ENCODE measurements at places on chromosomes 3 and 15. TPM values are rescaled to one million over a fixed set of nuclear protein-coding genes. Genes with fewer than 3 reads are reported as not detected.

The SAMMSON gene
- total RNA-seq, result not detected

The RLBP1 gene
- total RNA-seq, result 0.96 TPM

The KY gene
- not detected for total RNA-seq

The TERB2 gene
- not detected for total RNA-seq

The C3orf20 gene
- total RNA-seq, result not detected

The TRIM42 gene
- not detected for total RNA-seq

The TICRR gene
- total RNA-seq, result 0.21 TPM

The NEK10 gene
- total RNA-seq, result 0.72 TPM

The FSTL1 gene
- total RNA-seq, result 47.3 TPM

The IL17RC gene
- 23.6 TPM for total RNA-seq

The RAB6B gene
- under 0.01 TPM for total RNA-seq

The KIF7 gene
- total RNA-seq, result 1.2 TPM

The TIGIT gene
- total RNA-seq, result under 0.01 TPM

The RAB8B gene
- 15.1 TPM for total RNA-seq

All from tracheal epithelial cell (primary cell).